ENCODE measurements at places on chromosomes 7 and 10. TPM values are rescaled to one million over a fixed set of nuclear protein-coding genes. Genes with fewer than 3 reads are reported as not detected.

- DNase-seq = no peak
These were observed 332.0 kb upstream of the LRGUK start for GRCh38 chr7:133795068-133795665.

DNA sequence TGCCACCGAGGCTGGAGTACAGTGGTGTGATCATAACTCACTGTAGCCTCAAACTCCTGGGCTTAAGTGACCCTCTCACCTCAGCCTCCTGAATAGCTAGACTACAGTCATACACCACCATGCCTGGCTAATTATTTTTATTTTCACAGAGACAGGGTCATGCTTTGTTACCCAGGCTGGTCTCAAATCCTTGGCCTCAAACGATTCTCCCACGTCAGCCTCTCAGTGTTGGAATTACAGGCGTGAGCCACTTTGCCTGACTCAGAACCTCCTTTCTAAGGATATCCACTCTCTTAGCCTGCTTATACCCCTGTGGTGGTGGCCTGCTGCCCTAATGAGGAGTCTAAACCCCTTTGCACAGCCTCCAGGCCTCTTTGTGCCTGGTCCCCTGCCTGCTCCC lies 4.2 kb upstream of the IGFBP1 start:
- no peak for DNase-seq

- DNase-seq = no peak
These were observed 161.1 kb upstream of the ZMIZ1 start for GRCh38 chr10:78907551-78908211.

GRCh38 chr10:34505338-34505737 lies 309.8 kb downstream of the PARD3 start:
- no peak for DNase-seq

- DNase-seq = no peak
These were observed 44.0 kb upstream of the CAV2 start for GRCh38 chr7:116455499-116455898.

DNA sequence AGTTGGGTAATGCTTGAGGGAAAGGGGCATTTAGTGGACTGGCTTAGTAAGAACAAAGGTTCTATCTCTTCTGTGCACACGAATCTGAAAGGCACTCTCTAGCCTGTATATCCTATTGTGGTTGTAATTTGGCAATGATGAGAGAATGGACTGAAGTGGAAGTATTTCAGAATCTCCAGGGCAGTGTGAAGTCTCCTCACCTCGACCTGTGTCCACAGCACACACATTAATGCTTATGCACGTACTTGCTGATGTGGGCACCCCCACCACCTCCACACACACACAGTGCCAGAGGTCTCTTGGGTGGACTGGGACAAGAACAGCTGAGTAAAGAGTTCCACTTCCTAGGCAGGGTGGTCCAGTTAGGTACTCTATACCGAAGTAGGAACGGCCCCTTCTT lies 6.9 kb downstream of the SMC3 start:
- no peak for DNase-seq

- no peak for DNase-seq
These were observed 7.0 kb upstream of the SPAG6 start for GRCh38 chr10:22338185-22338900.

The GPC2 gene
- 10.5 TPM for total RNA-seq

The TAS2R3 gene
- not detected for total RNA-seq

DNA sequence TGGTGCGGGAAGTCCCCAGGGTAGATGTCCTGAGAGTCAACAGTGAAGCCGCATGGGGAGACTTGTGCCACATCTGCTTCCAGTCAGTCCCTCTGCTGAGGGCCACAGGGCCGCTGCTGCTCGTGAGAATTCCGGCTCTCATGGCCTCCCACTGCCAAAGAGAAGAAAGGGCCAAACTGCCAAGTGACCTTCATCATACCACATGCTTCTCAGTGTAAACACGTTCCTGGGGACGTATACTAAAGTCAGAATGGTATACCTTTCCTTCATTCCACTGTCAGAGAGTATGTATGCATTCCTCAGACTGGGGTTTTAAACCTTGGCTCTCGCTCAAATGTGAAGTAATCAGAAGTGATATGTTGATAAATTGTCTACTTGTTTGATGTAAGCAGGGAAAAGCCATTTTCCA lies 52.8 kb upstream of the SEC61G start:
- no peak for DNase-seq

The CYP2C18 gene
- not detected for total RNA-seq

DNA sequence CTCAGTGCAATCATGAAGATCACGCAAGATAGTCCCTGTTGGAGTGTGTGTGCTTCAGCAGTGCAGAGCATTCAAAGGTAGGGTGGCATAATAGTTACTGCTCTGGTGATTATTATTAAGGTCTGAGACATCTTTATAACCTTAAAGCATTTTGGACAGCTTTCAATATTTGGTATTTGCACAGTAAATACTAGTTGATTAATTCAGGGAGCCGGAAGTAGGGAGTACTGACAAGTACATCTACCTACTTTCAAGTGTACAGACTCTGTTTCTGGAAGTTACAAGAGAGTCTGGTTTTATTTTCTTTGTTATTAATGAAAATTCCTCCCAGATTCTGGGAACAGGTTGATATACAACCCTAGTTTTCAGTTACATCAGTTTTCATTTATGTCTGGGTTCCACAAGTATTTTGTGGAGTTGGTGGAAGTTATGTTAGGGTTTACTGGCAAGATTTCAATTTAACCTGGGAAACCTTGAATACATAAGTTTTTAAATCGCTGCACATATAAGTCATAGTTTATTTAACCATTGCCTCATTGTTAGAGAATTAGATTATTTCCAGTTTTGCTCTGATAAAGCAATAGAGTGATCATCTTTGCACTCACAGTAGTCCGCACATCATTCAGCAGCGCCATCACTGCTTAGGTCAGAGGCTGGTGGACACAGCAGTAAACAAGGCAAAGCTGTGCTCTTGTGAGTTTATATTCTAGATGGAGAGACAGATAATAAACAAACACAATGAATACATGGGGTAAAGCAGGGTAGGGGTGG lies 366.6 kb downstream of the REEP3 start:
- DNase-seq = no peak

The NFE2L3 gene
- total RNA-seq = 0.43 TPM

The ARPC1A gene
- total RNA-seq = 38.2 TPM

GRCh38 chr7:33578166-33578565 lies 327.2 kb upstream of the BMPER start:
- DNase-seq = no peak

The PRR15 gene
- total RNA-seq = not detected

The HYAL4 gene
- total RNA-seq = not detected

DNA sequence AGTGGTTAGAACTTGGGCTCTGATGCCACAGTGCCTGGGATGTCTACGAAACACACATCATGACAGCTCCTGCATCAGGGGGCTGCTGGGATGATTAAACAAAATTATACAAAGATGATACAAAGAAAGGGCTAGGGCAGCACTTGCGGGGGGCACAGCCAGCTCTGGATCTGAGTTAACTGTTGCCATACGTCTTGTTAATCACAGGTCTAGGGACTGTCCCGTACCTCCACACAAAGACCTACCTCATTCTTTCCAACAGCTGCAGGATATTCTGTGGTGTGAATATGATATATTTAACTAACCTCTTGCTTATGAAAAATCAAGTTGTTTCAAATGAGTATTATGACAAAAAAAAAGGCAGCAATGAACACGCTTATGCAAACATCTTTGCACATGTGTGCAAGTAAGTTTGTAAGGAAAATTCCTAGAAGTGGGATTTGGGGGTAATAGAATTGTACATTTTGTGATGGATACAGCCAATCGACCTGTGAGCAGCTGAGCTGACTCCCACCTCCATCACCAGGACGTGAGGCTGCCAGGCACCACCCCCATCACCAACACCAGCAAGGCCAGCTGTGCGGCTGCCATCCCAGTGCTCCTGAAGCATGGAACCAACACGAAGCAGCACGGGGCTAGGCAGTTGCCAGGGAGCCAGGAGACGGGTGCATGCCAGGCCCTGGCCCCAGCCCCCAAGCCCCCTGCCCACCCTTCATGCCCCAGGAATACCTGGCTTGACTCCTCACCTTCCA lies 23.5 kb downstream of the PTPRN2 start:
- no peak for DNase-seq

The GIMAP4 gene
- total RNA-seq = 11.8 TPM

DNA sequence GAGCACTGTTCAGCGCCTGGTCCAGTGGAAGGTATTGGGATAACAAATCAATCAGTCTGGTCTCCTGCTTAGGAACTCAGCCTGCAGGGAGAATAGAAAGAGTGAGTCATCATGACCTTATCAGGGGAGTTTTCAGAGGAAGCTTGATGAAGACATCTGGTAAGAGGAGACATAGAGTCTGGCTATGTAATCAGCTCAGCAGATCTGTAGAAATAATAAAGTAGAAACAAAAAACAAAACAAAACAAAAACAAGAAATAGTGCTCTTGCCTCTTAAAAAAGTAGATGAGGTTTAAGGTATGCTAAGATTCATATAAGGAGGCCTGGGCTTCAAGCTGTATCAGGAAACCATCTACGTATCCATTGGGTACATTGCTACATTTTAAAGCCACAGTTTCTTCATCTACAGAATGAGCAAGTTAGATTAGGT lies 14.4 kb downstream of the TAS2R41 start:
- DNase-seq = no peak

The ATG9B gene
- total RNA-seq = 9.2 TPM
